Mucosa of gallbladder (tissue), 1 donor: ENCODE measurements at places on chromosomes 4 and X.
A peak's percentile ranks its signal among the peaks of the same experiment; 100 is the strongest.

DNA sequence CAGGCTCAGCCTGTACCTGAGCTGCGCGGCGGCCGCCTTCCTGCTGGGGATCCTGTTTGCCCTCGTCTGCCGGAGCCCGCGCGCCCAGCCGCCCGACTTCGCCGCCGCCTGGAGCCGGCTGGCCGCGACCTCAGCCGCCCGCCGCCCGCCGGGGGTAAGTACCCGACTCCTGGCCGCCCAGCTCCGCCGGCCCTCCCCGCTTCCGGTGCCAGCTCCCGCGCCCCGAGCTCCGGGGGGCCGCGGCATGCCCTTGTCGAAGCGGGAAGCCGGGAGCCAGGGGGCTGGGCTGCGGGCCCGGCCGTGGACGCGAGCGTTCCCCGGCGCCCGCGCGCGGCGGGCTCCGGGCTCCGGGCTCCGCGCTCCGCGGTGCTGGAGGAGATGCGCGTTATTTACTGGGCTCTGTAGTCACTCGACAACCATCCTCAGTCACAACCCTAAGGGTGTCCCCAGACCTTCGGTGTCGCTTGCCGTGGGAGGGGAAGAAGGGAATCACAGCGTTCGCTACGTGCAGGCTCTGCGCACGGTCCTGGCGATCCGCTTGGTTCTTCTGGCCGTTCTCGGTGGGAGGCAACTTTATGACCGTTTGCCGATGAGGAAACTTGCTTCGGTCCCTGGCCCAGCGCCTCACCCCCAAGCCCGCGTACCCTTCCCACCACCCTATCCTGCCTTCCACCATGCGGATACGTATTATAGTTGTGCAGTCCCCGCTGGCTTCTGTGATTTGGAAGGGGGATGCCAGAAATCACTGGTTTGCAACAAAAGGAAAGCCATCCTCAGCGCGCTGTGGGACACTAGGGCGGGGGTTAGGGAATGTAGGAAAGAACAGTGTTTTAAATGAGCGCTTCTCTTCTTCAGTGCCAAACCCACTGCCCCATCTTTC, 944 bp downstream of the SNX25 start:
- peak; percentile 51 for DNase-seq

GRCh38 chrX:109199726-109200125, 282.2 kb downstream of the GUCY2F start:
- no peak for DNase-seq

- DNase-seq = no peak
These were observed 137.6 kb downstream of the NPNT start for GRCh38 chr4:106032851-106033286.

GRCh38 chr4:168383510-168383909, 65.0 kb upstream of the DDX60 start:
- no peak for DNase-seq

GRCh38 chr4:84480082-84480481, 19.0 kb downstream of the NKX6-1 start:
- no peak for DNase-seq

- no peak for DNase-seq
These were observed 261.6 kb upstream of the ANKRD50 start for GRCh38 chr4:124974152-124974551.

GRCh38 chrX:63686878-63687714, 97.9 kb downstream of the ARHGEF9 start:
- DNase-seq = no peak

DNA sequence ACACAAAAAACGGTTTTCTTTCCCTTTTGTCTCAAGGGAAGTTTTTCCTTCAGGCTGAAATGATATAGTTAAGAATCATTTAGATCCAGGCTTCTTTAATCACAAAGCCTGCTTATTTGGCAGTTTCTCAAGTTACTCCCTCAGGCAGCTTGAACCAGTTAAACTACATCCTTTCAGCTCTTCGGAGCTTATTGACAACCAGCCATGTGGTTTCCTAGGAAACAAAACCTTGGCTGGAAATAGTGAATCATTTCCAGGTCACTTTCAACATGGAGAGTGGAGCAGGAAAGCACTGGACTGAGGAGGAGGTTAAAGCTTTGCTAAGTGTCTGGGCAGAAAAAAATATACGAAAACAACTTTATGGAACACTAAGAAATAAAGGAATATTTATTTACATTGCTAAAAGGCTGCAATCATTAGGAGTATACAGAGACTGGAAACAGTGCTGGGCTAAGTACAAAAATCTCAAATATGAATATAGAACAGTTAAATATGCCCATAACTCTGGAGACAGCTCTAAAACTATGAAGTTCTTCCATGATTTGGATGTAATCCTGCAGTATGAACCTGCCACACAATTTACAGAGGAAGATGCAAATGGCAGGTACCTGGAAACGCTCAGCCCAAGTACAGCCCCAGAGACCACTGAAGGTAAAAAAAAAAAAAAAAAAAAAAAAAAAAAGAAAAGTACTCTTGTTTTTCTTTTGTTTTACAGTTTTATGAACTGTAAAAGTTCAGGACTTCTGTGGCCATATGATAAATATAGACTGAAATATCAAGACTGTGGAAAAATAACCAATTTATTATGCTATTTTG, 23.2 kb upstream of the AASDH start:
- peak; percentile 84 for DNase-seq

- no peak for DNase-seq
These were observed 224.7 kb upstream of the DCAF8L1 start for GRCh38 chrX:28205905-28206304.

DNA sequence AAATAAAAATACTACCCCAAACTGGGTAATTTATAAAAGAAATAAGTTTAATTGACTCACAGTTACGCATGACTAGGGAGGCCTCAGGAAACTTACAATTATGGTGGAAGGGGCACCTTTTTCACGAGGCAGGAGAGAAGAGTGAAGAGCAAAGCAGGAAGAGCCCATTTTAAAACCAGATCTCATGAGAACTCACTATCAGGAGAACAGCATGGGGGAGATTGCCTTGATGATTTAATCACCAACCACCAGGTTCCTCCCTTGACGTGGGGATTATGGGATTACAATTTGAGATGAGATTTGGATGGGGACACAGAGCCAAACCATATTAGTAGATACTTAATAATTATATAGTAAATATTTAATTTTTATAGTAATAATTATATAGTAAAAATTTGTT, 10.1 kb downstream of the CISD2 start:
- no peak for DNase-seq

DNA sequence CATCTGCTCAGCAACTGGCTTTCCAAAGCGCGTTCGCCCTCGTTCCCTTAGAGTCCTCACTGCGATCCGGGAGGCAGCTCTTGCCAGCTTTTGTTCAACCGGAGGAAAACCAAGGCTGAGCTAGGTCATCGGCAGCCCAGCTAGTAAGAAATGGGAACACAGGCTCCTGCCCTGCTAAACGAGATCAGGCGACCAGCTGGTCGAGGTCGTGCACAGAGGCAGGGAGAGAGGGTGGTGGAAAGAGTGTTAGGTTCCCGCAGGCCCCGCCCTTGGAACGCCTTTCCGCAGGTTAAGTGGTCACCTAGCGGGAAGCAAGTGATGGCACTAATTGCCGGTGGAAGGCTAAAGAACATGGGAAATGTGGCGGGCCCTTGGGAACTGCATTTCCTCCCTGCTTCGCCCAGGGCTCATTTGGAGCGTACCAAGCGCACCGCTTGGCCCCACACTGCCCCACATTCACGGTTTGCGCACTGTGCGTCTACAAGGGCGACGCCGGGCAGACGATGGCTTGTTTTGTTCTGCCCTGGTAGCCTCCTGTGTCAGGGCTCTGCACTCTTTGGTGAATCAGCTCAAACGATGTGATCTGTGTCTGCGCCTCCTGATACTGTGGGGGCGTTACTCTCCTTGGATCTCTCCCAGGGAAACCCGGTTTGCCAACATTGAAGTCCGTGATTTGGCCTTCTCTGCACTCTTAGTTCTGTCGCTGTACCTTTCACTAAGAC, 7.2 kb upstream of the PRDM8 start:
- no peak for DNase-seq

DNA sequence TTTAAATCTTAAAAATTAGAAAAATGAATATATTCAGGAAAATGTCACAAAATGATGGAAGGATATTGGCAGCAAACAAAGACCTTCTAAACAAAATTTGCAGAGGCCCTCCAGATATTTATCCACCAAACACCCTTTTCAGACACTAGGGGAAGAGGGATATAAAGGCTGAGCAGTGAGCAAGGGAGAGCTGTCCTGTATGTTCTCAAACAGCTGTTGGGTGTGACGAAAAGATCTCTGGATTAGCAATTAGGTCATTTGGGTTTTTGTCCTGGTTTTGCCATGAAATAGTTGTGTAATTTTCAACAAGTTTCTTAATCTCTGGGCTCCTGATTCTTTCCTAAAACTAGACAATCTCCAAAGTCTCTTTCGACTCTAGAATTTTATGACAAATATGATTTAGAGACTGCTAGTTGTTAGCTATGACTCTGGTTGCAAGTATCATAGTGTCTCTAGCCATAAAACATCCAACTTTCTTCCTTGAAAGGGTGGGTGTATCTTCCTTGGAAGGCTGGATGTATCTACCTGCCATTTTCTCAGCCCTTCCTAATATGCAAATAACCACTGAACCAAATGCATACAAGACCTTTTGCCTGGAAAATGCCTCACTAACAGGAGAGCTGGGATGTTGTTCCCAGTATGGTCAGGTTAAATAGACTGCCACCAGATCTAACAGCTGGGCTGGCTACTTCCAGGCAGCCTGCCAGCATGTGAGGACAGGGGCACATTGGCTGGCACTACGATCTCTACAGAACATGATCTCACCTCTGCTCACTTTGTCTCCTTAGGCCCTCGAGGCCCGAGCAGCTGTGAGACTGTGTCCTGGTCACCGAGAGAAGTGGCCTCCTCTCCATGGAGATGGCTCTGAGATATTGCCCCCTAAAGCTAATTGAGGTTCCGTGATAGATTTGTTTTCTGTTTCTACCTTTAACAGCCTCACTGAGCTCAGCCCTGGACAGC, 225.5 kb upstream of the JADE1 start:
- peak; percentile 70 for DNase-seq

GRCh38 chr4:77631276-77631675, 25.7 kb downstream of the CXCL13 start:
- DNase-seq = peak; percentile 73

GRCh38 chr4:687048-687970, 1.6 kb downstream of the SLC49A3 start:
- peak; percentile 79 for DNase-seq

- no peak for DNase-seq
These were observed 81.6 kb downstream of the DTHD1 start for GRCh38 chr4:36363024-36363423.

DNA sequence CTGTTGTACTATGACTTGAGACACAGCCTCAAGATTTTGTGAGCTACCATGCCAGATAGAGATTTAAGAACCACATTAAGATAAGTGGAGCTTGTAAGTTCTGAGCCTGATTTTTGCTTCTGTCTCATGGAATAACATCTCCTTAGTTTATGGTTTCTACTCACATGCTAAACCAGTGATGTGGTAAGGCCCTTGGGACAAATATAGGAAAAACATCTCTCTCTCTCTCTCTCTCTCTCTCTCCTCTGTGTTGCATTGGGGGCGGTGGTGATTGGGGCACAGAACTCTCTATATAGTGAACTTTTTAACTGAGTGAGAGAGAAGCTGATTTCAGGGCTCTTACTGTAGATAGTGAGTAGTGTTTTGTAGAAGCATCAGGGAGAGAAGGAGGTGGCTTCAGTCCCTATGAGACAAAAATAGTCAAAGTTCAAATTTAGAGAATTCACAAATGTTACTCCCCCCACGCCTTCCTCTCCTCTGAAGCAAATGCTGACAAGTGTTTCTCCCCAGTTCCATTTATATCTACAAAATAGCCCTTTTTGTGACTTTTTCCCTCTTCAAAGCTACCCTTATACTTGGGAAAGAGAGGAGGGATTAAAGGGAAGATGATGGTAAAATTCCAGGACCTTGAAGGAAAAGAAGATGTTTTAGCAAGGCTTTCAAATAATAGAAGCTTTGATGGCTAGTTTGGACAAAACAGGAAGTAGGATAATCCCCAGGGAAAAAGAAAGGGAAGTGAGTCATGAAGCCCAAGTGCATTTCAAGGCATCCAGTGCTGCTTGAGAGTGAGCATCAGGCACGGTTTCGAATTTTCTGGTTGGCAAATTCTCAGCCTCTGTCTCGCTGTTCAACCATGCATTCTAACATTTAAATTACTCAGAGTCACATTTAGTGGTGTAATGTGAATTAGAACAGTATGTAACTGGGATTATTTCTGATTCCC, 134.3 kb upstream of the AP1S2 start:
- DNase-seq = no peak

GRCh38 chr4:40630335-40631021, 814 bp upstream of the RBM47 start:
- DNase-seq = peak; percentile 72
